Activated CD4-positive, alpha-beta T cell treated with anti-CD3 and anti-CD28 coated beads, Interleukin-2, Interleukin-6, amounts not matched to agents 100 ng/mL and 50 ng/mL, durations not matched to agents 16 hours and 8 hours (primary cell): ENCODE measurements at places on chromosomes 3 and 15.
A peak's percentile ranks its signal among the peaks of the same experiment; 100 is the strongest.

DNA sequence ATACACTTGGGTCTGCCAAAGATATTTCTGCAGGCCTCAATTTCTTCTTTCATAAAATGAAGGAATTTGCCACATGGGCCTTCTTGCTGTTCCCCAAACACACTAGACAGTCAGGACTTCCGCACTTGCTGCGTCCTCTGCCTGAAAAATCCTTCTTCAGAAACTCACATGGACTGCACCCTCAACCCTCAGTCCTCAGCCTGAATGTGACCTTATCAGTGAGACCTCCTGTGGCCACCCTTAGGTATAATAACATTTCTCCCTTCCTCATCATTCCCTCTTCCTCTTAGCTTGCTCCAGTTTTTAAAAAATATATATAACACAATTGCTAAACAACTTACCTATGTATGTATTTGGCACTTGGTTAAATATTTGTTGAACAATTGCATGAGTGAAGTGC lies 257.5 kb downstream of the MFSD1 start:
- no peak for DNase-seq

GRCh38 chr15:29990035-29990434 lies 92.7 kb upstream of the GOLGA8J start:
- no peak for DNase-seq

- DNase-seq, result no peak
Measured at GRCh38 chr3:107309312-107309711, 67.9 kb upstream of the CCDC54 start.

DNA sequence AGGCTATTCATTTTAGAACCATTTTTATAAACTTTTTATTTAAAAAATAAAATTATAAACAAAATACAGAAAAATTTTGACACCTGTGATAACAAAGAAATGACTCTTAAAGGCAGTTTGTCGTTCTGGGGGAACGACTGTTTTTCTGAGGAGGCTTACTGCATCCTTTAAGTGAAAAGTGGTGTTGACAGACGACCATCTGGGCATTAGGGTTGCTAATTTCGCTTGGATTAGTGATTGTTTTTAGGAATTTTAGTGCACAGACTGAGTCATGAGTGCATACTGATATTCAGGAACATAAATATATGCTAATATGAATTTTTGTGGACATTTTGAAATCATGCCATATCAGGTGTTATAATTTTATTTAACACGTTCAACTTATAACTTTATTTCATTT lies 28.5 kb downstream of the OSTN start:
- DNase-seq, result no peak

- DNase-seq, result no peak
Measured at GRCh38 chr3:39657075-39657474, 152.3 kb upstream of the MYRIP start.

DNA sequence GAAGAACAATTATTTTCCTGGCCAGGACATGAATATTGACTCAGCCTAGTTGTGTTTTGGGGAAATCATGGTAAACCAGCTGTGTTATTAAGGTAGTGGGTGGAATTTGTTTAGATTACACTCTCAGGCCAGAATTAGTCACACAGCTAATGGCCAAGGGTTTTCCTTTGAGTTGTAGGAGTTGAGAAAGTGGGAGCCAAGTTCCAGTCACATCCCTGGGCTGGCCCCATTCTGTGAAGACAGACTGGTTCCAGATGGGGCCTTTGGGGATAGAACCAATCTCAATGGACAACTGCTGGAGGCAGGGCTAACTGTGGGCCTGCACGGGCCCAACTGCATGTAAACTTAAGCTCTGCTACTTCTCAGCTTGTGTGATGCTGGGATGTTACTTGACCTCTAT lies 1.4 kb upstream of the RASL12 start:
- DNase-seq, result no peak

DNA sequence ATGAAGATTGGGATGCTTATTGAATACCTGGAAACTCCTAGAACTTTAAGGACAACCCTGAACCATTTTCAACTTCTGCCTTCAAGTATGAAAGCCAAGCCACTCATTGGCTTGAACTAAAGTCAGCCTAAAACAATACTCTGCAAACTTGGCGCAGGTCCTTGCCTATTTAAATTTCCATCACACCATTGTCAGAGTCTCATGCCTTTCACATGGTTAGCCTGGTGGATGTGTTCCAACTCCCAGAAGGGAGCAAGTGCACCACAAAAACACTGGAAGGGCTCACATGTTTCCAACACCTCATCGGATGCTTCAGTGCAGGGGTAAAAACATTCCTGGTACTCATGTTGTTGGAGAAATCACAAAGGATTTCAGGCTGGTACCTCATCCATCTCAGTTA lies 511.6 kb upstream of the MDFIC2 start:
- DNase-seq, result no peak

- no peak for DNase-seq
Measured at GRCh38 chr15:38335116-38335515, 82.5 kb downstream of the SPRED1 start.

DNA sequence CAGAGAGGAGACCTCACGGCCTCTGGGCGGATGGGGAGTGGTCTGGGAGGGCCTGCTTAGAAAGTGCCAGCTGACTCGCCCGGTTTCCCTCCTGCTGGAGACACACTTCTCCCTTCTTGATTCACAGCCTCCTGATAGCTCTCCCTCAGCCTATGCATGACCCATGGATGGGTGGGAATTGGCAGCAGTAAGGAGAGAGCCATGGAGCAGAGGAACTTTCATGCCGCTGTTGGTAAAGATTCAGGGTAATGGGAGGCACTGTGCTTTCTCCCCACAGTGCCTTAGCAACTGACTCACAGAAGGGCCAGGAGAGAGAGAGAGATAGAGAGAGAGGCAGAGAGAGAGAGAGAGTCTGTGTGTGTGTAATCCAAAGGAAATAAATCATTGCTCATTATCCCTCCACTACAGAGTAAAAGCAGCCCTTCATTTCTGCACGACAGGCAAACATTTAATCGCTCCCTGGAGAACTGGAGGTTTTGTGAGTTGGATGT lies 82.8 kb downstream of the SEMA5B start:
- DNase-seq, result no peak

GRCh38 chr3:40771112-40771511 lies 246.4 kb downstream of the ZNF621 start:
- no peak for DNase-seq

GRCh38 chr15:76330080-76330680 lies 6.4 kb upstream of the ISL2 start:
- DNase-seq, result no peak

DNA sequence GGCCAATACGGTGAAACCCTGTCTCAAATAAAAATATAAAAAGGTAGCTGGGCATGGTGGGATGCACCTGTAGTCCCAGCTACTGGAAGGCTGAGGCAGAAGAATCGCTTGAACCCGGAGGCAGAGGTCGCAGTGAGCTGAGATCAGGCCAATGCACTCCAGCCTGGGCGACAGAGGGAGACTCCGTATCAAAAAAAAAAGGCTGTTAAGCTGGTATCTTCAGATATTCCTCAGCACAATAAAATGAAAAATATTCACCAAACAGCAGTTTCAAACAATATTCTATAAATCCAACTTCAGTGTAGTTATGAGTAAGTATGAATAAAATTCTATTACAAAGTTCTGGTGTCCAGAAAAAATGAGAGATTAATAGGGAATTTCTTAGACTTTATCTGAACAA lies 14.2 kb downstream of the DENND4A start:
- DNase-seq, result no peak

DNA sequence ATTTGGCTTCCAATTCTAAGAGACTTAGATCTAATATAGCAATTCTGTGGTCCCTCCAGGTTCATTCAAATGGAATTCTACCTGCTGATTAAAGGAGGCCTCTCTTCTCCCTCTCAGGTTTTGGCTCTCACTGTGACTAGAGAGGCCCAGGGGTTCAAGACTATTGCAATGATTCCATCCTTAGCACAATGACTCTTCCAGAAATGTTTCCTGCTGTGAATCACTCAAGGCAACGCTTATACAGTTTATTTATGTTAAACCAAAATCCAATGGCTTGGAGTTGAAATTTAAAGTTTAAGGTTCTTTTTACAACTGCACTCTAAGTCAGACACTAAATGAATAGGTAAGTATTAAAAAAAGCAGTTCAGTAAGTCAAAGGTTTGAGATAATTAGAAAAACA lies 39.9 kb downstream of the IFT57 start:
- no peak for DNase-seq

- DNase-seq, result no peak
Measured at GRCh38 chr3:120568202-120568531, 28.0 kb upstream of the NDUFB4 start.

GRCh38 chr3:127899766-127900165 lies 15.3 kb upstream of the KBTBD12 start:
- no peak for DNase-seq

DNA sequence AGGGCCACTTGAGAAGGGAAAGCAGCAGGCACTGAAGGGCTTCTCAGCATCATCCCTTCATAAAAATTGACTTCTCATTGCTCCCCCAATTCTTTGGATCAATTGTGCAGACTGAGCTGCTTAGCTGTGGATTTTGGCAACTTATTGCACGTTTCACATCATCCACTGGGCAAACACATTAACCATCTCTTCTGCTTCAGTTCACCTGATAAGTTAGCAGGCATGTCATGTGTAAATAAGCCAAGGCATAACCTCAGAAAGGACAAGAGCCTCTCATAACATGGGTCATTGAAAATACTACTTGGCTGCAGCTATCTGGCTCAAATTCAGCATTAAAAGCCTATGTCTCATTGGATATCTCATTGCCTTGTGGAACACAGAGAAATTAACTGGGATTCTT lies 366.5 kb downstream of the LRRC3B start:
- DNase-seq, result no peak

- no peak for DNase-seq
Measured at GRCh38 chr3:37731895-37732294, 129.8 kb upstream of the CTDSPL start.

GRCh38 chr3:23761440-23761896 lies 44.3 kb upstream of the UBE2E1 start:
- peak; percentile 50 for DNase-seq

GRCh38 chr3:42130007-42130328 lies 38.8 kb downstream of the TRAK1 start:
- DNase-seq, result no peak
